SW 1271 (cell line): ENCODE measurements at places on chromosomes 3 and 15.

DNA sequence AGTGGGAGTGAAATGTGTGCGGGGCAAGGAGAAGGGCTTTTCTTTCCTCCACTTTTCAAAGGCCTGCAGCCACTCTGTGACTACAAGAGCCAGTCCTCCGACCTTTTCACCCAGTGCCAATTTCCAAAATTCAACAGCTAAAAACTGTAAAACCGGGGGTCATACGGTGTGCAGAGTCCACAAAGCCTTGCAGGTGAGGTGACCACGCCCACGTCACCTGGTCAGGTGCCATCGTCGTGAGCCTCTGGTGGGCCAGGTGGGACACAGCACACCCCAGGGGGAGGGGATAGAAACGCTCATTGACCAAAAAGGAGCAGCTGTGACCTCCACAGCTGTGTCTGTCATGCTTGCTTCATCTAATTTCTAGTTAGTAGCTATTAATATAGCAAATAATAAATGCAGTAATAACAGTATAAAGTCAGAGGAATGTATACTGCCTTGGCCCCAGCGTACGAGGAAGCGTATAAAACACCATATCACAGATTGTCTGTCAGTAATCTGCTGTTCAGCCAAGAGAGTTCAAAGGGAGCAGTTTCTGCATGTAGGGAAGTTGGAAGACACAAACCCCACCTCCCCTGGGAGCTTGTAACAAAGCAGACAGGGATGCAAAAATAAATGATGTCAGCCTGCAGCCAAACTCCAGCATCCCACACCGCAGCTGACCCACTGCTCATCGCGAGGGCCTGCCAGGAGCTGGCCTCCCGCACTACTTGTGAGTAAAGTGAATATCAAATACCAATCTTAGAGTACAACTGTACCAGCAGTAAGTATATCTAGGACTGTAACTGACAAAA, 86.7 kb downstream of the VGLL4 start:
- DNase-seq: no peak

GRCh38 chr15:25674913-25675312, 188.2 kb downstream of the ATP10A start:
- no peak for DNase-seq

DNA sequence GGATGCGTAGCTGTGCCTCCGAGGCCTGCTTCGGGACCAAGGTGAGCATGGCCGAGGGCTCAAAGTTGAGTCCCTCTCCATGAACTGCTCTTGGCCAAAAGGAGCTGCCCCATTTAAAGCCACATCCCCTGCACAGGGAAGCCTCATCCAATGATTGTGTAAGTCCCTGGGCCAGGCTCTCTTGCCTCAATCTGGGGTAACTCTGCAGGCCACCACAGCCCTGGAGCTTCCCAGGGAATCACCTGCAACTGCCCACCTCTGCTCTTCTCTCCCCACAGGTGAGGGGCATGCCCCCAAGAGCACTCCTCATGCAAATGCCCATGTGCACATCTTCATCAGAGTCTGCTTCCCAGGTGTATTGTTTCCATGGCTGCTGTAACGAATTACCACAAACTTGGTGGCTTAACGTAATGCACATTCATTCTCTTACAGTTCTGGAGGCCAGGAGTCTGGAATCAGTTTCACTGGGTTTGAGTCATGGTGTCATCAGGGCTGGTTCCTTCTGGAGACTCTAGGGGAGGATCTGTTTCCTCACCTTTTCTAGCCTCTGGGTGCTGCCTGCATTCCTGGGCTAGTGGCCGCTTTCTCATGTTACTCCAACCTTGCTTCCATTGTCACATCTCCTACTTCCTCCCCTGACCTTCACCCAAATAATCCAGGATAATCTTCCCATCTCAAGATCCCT, 25.0 kb upstream of the LOXL1 start:
- DNase-seq: no peak

DNA sequence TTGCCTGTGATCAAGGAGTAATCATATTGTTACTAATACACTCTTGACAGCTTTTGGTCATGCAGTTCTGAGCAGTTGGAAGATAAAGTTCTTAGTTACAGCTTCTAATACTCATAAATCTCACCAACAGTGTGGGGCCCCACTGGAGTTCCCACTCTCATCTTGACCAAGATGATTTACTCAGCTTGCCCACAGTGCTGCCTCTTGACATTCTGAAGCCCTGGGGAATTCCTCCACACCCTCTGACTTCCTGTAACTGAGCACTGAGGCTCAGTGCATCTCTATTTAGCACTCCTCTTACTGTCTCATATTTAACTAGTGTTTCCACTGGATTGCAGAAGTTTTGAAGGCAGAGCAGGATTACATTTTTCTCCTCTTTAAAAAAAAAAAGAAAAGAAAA, 1.9 kb upstream of the ARL6IP5 start:
- DNase-seq: no peak
